ENCODE measurements at places on chromosomes 7 and 10. TPM values are rescaled to one million over a fixed set of nuclear protein-coding genes. Genes with fewer than 3 reads are reported as not detected.

The ANXA11 gene
- 237 TPM for total RNA-seq

The SND1 gene
- total RNA-seq, result 122 TPM

The MYOZ1 gene
- total RNA-seq, result 0.05 TPM

The FAM221A gene
- 0.34 TPM for total RNA-seq

The ZNF488 gene
- total RNA-seq, result 10.6 TPM

The ZNF248 gene
- total RNA-seq, result 3.6 TPM

The ZNF33A gene
- 8.1 TPM for total RNA-seq

The UTF1 gene
- not detected for total RNA-seq

The DYNC1I1 gene
- total RNA-seq, result 0.13 TPM

The AKR1D1 gene
- total RNA-seq, result 0.08 TPM

The GIMAP2 gene
- not detected for total RNA-seq

The CASD1 gene
- total RNA-seq, result 9.6 TPM

Data from A549 treated with dexamethasone at 1 μM for 4 hours (cell line).